ENCODE measurements at places on chromosomes 7 and 10. TPM values are rescaled to one million over a fixed set of nuclear protein-coding genes. Genes with fewer than 3 reads are reported as not detected.

GRCh38 chr7:2010551-2011265 lies 222.0 kb downstream of the MAD1L1 start:
- DNase-seq, result no peak

DNA sequence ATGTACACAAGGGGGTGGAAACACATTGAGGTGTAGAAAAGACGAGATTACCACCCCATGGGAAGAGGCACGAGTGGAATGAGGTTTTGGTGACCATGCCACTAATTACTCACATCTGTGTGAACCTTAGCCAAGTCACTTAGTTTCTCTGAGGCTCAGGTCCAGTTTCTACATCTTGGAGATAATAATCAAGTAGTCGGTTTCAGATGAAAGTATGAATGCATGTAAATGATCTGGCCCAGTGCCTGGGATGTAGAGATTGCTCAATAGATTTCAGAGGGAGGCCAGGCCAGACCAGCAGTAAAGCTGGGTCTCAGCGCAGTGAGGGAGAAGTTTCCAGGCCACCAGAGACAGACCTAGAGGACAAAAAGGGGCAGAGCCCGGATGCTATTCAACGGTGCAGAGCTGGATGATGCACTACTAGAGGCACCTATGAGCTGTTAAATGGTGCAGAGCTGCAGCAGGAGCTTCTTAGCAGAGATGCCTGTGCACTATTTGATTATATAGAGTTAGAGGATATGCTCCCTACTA lies 725.1 kb downstream of the GRID1 start:
- DNase-seq, result no peak

DNA sequence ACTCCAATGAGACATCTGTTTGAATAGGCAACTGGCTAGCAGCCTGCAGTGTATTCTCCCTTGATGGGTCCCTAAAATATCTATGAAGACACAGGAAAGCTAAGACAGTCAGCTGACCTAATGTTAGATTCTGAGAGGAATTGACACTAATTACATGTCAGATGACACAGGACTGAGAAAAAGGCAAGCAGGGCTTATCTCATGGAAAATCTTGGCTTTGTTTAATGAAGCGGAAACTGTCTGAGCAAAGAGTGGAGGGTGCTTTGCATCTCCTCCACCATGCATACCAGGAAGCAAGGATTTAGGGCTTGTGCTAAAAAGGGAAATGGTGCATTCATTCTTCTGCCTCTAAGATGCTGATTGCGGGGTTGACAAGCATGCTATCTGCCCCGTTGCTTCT lies 135.5 kb upstream of the GLI3 start:
- no peak for DNase-seq

DNA sequence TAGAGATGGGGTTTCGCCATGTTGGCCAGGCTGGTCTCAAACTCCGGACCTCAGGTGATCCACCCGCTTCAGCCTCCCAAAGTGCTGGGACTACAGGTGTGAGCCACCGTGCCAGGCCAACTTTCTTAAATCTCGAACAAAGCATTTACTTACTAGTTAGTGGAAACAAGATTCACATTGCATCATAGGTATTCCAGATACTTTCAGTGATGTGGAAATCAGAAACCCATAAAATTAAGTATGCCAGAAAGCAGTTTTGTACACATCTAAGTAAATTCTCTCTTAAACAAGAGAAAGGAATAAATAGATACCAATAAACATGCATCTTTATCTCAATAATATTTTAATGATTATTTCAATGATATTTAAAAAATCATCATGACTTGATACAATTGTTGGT lies 75.5 kb downstream of the DGKI start:
- DNase-seq, result no peak

DNA sequence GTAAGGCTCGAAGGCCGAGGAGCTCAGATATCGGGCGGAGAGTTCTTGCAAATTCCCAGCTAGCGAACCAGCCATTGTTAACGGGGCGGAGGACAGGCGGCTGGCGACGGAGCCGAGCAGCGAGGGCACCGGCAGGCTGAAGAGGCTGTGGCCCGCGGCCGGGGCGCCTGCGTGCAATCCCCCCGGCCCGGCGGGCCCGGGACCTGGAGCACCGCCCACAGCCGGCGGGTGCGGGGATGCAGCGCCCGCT lies 4.1 kb downstream of the VAX1 start:
- no peak for DNase-seq

GRCh38 chr7:78379148-78379547 lies 580.6 kb downstream of the PHTF2 start:
- DNase-seq, result no peak

GRCh38 chr7:1993031-1993695 lies 239.6 kb downstream of the MAD1L1 start:
- no peak for DNase-seq

DNA sequence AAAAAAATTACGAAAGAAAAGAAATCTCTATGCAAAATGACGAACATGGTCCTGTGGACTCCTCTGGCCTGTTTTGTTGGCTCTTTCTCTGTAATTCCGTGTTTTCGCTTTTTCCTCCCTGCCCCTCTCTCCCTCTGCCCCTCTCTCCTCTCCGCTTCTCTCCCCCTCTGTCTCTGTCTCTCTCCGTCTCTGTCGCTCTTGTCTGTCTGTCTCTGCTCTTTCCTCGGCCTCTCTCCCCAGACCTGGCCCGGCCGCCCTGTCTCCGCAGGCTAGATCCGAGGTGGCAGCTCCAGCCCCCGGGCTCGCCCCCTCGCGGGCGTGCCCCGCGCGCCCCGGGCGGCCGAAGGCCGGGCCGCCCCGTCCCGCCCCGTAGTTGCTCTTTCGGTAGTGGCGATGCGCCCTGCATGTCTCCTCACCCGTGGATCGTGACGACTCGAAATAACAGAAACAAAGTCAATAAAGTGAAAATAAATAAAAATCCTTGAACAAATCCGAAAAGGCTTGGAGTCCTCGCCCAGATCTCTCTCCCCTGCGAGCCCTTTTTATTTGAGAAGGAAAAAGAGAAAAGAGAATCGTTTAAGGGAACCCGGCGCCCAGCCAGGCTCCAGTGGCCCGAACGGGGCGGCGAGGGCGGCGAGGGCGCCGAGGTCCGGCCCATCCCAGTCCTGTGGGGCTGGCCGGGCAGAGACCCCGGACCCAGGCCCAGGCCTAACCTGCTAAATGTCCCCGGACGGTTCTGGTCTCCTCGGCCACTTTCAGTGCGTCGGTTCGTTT lies 83.5 kb upstream of the SLF2 start:
- DNase-seq, result no peak

- no peak for DNase-seq
These were observed 13.4 kb upstream of the FIS1 start for GRCh38 chr7:101258243-101258731.

GRCh38 chr10:22597138-22597537 lies 117.2 kb downstream of the PIP4K2A start:
- no peak for DNase-seq

DNA sequence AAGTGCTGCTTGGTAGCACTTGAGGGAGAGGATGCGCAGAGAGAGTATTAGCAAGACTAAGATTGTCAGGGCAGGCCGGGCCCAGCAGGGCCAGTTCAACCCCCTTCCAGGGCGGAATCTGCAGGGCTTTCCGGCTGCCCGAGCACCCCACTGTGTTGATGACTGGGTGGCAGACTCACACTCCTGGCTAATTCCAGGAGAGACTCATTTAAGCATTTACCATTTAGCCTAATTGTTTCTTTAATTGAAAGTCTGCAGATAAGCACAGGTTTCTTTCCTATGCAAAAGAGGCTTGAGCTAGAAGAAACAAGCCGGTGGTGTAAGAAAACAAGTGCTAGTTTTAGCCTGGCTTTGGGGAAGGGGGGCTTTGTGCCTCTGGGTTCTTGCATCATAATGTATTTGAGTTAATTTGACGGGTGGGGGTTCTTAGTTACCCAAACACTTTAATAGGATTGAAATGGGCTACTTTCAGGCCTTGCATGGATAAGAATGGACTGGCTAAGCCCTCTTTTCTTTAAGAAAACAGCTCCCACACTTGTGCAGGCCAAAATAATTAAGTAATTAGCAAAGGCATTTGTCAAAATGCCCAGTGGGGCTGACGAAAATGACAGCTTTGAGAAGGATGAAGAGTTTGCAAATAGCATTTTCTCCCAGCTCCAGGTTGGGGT lies 201.3 kb downstream of the MYOF start:
- DNase-seq, result no peak

DNA sequence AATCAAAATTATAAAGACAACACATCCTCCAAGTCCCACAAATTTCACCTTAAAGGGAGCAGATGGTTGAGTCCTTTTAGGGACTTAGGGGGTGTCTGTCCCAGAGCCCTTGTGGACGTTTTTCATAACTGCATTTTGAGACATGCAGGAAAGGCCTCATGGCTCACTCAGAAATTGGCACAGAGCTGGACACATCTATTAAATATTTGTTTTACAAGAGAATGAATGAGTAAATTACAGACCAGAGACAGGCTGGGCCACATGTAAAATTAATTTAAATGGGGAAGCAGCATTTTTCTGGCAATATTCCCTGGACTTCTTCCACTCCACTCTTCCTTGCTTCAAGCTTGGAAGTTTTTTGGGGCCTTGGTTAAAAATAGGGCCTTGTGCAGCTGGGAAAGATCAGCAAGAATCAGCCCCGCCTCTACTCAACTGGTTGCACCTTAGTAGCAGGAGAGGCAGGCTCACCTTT lies 20.0 kb downstream of the LAMB1 start:
- DNase-seq, result no peak

GRCh38 chr10:85666102-85666501 lies 700.5 kb downstream of the GRID1 start:
- no peak for DNase-seq

DNA sequence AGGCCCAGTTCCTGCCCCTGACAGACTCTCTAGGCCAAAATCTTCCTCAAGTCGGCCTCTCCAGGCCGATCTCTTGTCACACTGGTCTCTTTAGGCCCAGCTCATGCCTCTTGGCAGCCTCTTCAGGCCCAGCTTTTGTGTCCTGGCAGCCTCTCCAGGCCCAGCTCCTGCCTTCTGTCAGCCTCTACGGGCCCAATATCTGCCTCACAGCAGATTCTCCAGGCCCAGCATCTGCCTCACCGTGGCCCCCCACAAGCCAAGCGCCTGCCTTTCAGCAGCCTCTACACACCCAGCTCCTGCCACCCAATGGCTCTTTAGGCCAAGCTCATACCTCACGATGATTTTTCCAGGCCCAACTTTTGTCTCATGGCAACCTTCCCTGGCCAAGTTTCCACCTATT lies 33.0 kb upstream of the VKORC1L1 start:
- DNase-seq, result no peak

DNA sequence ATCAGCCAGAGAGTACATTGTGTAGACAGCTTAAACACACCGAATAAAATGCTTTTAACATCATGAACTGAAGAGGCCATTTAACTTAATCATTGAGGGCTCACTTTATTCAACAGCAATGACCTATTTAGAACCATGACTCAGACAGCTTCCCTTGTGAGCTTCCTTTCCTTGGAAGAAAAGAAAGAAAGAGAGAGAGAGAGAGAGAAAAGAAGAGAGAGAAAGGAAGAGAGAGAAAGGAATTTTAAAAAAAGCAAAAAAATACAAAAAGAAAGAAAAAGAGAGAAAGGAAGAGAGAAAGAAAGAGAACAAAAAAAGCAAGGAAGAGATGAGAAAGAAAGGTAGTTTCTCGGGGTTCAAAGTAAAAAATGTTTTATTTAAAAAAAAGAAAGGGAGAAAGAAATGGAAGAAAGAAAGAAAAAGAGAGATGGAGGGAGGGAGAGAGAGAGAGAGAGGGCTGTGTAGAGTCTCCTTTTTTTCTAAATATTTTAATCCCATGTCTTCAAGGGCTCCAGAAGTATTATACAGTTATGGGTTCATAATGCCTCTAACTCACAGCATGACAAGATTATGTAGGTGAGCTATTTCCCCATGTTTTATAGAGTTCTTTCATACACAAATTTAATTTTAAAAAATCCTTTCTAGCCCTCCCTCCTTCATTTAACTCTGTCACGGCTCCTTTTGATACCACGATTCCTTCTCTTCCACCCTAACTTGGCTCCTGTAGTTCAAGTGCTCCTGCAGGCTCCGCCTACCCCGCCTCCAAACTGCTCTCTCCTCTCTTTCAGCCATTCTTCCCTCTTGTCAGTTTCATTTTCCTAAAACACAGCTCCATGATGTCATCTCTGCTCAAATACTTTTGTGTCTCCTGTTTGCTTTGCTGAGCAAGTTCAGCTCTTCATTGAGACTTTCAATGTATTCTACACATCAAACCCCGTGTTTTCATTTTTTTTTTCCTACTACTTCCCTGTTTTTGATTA lies 85.5 kb downstream of the PRTFDC1 start:
- DNase-seq, result no peak

- no peak for DNase-seq
These were observed 10.7 kb downstream of the CCDC126 start for GRCh38 chr7:23607866-23608265.

GRCh38 chr7:43647339-43647672 lies 64.4 kb downstream of the STK17A start:
- DNase-seq, result no peak

- no peak for DNase-seq
These were observed 243.9 kb downstream of the REEP3 start for GRCh38 chr10:63765126-63765525.

GRCh38 chr10:70444744-70445143 lies 3.3 kb upstream of the NODAL start:
- DNase-seq, result no peak

DNA sequence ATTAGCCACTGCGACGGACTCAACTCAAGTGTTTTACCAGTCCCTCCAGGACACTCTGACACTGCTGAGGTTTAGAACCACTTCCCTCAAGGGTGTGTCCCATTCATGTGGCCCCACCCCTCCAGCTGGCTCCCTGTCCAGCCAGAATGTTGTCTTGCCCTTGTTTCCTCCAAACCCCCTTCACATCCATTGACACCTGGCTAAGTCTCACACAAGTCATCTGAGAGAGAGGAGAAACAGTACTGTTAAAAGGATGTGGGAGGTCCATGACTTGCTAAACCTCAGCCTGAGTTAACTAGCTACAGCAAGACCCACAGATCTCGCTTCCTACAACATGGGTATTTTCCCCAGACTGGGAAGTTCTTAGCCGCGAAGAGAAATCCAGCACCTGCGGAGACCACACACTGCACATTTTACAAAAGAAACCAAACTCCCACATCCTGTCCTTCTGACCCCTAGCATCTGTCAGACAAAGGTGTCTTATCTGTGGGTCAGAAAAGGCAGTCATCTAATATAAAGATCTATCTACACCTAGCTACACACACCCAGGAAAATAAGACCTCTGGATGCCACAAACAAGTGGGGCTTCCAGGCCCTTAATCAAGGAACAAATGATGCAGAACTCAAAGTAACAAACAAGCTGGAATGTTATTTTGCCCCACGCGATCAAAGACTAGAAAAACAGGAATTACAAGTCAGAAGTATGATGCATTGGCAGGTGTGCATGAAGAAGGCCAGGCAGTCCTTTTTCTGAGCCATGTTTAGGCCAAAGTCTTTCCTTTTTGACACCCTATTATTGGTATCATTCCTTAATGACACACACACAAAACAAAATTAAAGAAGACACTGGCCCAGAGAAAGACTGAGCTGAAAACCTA lies 13.9 kb downstream of the OSBPL3 start:
- peak; percentile 40 for DNase-seq

CPA5 gene
- total RNA-seq, result not detected

SPDYE18 gene
- total RNA-seq, result 0.65 TPM

SERPINE1 gene
- total RNA-seq, result 0.27 TPM

ASB15 gene
- total RNA-seq, result not detected

DNMBP gene
- 3.2 TPM for total RNA-seq

ANKRD26 gene
- total RNA-seq, result 10.3 TPM

SUN3 gene
- 0.64 TPM for total RNA-seq

DEPP1 gene
- total RNA-seq, result 0.22 TPM

All from activated CD4-positive, alpha-beta T cell treated with anti-CD3 and anti-CD28 coated beads, Interleukin-2, amount 10 ng/mL, durations not matched to agents 7 days and 5 days (primary cell).